ENCODE measurements at places on chromosomes 16 and 17.

DNA sequence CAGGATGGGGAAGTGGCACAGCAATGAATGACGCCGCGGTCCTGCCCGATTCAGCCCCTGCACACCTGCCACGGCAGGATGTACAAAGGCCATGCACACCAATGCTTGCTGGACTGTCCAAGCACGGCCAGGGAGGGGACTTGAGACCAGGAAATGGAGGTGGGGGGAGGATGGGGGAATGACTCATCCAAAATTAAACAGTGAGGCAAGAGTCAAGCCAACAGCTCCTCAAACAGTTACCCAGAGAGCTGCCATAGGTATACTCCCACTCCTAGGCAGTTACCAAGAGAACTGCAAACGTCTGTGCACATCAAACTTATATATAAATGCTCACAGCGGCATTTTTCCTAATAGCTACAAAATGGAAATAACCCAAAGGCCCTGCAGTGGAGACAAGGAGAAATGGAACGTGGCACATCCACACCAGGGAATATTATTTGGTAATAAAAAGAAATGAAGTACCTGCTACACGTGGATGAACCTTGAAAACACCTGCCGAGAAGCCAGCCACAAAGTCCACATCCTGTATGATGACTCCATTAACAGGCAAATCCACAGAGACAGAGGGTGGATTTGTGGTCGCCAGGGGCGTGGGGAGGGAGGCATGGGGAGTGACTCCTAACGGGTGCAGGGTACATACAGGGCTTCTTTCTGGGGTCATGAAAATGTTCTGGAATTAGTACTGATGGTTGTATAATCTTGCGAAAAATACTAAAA, 54.1 kb downstream of the VAC14 start:
- no peak for DNase-seq

DNA sequence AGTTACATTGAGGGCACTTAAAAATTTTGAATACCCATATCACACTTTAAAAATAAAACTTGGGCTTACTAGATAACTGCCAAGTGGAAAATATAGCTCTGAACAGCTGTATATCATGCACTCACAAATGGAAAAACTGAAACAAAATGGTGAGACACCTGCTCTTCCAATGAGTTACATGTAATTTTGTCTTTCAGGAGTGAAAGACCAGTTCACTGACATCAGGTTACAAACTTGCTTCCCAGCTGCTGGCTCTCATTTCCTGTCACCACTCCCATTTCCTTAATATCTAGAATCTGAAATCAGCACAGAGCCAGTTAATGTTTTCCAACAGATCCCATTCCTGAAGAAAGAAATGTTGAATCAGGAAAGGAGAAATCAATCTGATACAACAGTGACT, 10.8 kb downstream of the CSNK2A2 start:
- DNase-seq = no peak

DNA sequence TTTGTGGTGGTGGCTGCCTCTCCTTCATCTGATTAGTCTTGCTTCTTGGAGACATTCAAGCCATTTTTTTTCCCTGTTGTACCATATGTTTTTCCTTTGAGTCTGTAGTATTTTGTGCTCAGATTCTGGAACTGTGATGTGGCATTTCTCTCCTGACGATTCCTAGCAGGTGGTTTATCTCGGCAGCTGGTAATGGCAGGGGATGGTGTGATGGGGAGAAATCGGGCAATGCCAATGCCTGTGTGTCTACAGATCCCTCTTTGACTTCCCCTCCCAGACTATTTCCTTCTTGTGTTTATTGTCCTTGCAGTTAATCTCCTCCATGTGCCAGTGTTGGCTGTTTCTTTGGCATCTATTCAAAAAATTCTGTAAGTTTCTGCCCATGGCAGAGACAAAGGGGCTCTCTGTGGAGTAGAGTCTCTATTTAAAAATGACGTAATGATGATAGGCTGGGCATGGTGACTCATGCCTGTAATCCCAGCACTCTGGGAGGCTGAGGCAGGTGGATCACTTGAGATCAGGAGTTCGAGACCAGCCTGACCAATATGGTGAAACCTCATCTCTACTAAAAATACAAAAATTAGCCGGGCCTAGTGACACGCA, 90.2 kb upstream of the ERCC4 start:
- no peak for DNase-seq

- peak; percentile 68 for DNase-seq
Observed at GRCh38 chr17:28371245-28372202, at the start of gene SARM1. Gene SARM1, plus strand, starts transcription at chr17:28371694. Its CDS starts 339 bp downstream, at chr17:28372033.

DNA sequence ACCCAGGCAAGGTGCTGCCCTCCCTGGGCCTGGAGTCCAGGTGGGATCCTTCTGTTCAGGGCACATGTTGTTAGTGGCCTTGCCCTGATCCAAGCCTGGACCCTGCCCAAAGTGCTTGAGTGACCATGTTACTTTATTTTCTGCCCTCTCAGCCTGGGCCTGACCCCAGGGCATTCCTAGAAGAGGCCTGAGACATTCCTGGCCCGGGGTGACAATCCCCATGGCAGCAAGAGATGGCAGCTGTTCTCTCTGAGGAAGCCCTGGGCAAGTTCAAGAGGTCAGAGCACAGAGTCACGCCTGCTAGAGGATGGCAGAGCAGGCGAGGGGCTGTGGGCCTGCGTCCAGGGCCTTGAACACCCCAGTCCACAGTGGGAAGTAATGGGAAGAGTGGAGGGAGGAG, 5.0 kb downstream of the CDH16 start:
- DNase-seq = no peak

- no peak for DNase-seq
Observed at GRCh38 chr17:73189417-73190099, 3.3 kb upstream of the COG1 start.

DNA sequence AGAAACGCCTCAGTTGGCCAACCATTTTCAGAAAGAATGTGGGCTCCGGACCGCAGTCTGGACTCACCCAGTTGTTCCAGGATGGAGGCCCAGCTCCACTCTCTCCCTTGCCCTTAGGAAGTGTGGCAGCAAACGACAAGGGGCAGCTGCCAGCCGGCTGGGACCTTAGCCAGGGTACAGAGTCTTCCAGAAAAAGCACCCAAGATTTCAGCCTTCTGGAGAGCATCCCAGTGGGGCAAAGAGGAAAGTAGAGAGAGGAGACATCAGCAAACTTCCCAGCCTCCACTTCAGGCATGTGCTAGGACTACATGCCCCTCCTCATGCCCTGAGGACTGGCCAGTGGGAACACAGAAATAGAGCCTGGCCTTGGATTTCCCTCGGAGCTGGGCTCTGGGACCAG, 56.8 kb upstream of the SCNN1B start:
- no peak for DNase-seq

GRCh38 chr17:41621916-41622315, 2.5 kb downstream of the KRT17 start:
- DNase-seq = no peak

DNA sequence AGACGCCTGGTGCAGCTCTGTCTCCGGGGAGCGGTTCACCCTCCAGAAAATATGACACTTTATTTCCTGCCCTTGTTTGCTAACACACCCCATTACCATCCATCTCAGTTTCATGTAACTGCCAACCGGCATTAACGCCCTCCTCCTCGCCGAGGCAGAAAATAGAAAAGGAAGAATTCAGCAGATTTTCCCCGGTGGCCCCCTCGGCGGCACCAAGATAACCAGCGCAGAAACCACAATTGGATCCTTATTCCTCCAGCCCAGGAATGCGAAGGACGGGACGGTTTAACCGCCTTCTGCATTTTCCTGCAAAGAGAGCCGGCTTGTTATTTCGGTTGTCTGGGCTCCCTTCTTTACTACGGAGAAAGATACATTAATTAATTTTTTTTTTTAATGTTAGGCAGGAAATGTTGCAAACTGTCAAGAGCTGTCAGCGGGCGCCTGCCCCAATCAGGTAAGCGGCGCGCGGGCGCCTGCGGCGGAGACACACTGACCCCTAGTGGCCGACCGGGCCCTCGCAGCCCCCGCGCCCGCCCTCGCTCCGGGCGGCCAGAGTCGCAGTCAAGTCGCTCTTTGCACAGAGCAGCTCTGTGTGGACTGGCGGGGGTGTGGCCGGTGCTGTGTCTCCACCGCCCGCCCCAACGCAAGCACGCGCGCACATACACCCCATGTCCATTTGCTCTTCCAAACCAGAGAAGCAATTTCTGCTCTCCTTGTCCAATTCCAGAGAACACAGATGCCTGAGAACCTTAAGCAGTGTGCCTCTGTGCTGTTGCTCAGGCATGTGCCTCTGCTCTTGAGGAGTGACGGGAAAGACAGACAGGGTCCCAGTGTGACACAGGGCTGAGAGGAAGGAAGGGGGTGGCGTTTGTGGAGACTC, 53.6 kb downstream of the C17orf67 start:
- DNase-seq = peak; percentile 79

- no peak for DNase-seq
Observed at GRCh38 chr17:81898029-81898866, 3.8 kb upstream of the NPB start.

DNA sequence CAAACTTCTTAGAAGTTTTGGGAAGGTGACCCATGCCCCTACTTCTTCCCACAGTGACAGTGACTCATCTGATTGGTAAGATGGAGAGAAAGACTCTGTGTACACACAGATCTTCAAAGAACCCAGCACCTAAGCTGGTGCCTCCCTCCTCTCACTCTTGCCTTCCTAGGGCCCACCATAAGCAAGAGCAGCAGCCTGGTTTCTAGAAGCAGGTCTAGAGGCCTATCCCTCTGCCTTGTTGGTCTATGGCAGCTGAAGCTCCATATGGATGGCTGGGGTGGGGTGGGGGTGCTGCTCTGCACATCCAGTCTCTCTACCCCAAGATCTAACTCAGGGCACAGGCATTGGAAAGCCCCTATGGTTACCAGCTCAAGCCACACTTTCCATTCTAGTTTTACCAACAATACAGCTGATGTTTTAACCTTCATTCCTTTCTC, 47.5 kb downstream of the STAT3 start:
- no peak for DNase-seq

DNA sequence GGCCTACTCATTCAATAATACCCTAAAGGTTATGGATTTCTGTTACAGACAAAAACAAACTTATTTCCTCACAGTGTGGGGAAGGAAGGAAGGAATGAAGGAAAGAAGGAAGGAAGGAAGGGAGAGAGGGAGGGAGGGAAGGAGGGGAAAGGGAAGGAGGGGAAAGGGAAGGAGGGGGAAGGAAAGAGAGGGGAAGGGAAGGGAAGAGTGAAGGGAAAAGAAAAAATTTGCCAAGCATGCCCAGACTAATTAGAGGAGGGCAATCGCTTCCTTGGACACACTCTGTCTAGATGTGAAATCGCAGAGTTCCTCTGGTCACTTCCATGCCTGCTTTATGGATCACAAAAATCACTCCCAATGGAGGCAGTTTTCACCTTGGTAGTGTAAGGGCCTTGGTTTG, 570.1 kb upstream of the SOX9 start:
- no peak for DNase-seq

- no peak for DNase-seq
Observed at GRCh38 chr17:82436601-82437324, 13.8 kb downstream of the CYBC1 start.

GRCh38 chr17:44006598-44007345, 2.4 kb downstream of the NAGS start:
- DNase-seq = peak; percentile 99

- no peak for DNase-seq
Observed at GRCh38 chr17:77282524-77283515, 142.1 kb downstream of the SEC14L1 start.

- no peak for DNase-seq
Observed at GRCh38 chr17:9105068-9105868, 84.0 kb downstream of the NTN1 start.

GRCh38 chr16:55565086-55565485, 1.4 kb upstream of the CAPNS2 start:
- no peak for DNase-seq

DNA sequence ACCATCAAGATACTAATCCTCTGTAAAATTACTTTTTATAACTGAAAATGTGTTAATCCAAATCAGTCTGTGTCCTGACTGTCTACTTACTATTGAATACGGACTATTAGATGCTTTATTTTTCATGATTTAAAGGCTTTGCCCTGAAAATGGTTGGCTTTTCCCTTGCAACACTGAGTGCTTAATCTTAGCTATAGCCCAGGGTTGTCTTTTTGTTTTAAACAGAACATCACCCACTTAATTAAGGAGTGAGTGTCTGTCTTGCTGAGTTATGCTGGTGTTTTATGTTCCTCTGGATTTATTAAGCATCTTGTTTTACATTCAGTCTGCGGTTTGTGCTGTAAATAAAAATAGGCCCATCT, 11.0 kb downstream of the FTO start:
- no peak for DNase-seq

DNA sequence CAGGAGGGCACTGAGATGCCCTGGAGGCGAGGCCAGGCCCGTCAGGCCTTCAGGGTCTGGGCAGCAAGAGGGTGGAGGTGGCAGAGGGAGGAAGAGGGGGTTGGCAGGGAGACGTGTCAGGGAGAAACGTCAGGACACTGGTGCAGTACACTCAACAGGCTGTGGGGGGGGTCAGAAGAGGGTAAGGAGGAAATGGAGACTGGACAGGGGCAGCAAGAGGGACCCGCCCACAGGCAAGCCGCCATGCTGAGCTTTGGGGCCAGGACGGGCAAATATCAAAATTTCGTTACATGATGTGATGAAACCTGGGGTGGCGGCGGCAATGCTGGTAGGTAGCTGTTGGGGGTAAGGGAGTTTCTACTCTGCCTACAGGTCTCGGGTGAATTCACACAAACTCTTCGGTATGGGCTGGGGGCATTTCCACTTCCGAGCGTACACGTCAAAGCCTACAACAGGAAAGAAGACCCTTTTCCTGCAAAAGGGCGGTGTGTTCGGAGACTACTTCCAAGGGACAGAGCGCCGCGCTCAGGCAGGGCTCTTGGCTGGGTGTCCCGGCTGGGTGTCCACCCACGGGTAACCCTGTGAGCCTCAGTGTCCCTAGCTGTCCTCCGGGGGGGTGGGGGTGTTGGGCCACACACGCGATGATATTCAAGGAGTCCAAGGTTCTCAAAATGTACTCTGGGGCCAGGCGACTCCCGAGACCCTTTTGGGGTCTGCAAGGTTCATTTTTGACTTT, 43.3 kb upstream of the ATP2A3 start:
- no peak for DNase-seq

DNA sequence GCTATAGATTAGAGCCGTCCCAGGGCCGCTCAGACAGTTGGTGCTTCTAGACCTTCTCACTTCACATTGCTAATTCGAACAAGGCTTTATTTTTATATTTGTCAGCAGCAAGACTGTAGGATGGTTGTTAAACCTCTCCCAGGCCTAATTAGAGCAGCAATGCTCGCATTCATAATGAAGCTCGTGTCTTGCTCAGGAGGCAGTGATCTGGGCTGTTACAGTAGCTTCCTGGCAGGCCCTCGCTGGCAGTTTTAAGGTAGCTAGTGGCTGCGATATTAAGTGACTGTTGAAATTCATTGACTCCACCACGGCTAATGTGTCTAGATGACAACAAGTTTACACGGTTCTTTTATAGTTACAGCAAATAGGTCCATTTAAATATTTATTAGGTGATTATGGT, 23.2 kb upstream of the ANKFN1 start:
- no peak for DNase-seq

- no peak for DNase-seq
Observed at GRCh38 chr16:66224186-66224585, 142.3 kb upstream of the CDH5 start.

DNA sequence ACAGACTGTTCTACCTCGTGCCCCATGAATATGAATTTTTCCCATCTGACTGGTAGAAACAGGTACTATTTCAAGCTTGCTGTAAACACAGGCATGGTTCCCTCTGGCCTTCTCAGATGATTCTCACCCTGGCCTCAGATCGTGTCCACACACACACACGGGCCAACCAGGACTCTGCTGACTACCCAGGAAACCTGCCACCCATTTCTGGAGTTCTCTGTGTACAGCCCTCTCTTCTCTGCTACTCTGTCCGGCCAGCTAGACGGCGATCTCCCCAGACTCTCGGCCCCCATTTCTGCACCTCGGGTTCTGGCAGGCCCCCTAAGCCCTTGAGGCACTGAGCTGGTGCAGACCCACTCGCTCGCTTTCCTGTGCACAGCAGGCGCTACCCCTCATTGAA, 31.2 kb downstream of the RPA1 start:
- no peak for DNase-seq

All from T-helper 9 cell (primary cell).